ENCODE measurements at places on chromosomes 16 and 17. TPM values are rescaled to one million over a fixed set of nuclear protein-coding genes. Genes with fewer than 3 reads are reported as not detected.

- DNase-seq = no peak
- no peaks in the 10 kb centered on the region for H3K27me3 ChIP-seq
- H3K4me1 ChIP-seq = no peaks in the 10 kb centered on the region
- H3K4me3 ChIP-seq = no peak overlapping the region
- no peaks in the 10 kb centered on the region for H3K36me3 ChIP-seq
Observed at GRCh38 chr16:20781697-20782096, 17.9 kb downstream of the ACSM3 start.

GRCh38 chr17:5110816-5111215 lies 862 bp downstream of the ZNF232 start:
- no peaks in the 10 kb centered on the region for H3K4me1 ChIP-seq
- H3K27ac ChIP-seq = peak overlapping the region; percentile 86
- H3K27me3 ChIP-seq = peaks cover 18% of the 10 kb centered on the region
- DNase-seq = no peak
- H3K4me3 ChIP-seq = peak overlapping the region; percentile 90

- peaks cover 7% of the 10 kb centered on the region for H3K4me1 ChIP-seq
- H3K36me3 ChIP-seq = no peaks in the 10 kb centered on the region
- no peaks in the 10 kb centered on the region for H3K27me3 ChIP-seq
- no peak overlapping the region for H3K27ac ChIP-seq
Observed at GRCh38 chr17:42233156-42233555, 38.9 kb upstream of the GHDC start.

DNA sequence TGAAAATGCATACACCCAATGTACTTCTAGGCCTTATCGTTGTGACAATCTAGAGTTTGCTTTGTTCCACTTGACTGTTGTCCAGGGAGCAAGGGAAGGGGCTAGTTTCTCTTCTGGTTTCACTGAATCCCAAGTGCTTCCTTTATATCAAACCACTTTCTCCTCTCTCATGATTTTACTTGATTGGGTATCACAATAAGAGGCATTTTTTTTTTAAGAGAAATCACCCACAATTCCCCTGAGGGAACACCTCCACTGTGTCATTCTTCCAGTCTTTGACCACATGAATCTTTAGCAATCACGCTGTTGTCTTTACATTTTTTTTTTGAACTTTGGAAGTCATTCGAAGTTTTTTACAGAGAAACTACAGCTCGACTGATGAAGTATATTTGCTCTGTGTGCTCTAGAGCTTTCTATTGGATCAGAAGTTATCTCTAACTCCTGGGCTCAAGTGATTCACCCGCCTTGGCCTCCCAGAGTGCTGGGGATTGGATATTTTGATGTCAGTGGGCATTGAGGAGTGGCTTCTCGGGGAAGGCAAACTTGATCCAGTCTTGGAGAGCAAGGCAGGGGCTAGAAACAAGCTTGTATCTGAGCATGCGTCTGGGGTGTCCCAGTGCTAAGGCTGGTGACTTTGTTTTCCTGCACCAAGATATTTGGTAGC lies 3.0 kb downstream of the CDH1 start:
- H3K27ac ChIP-seq = no peak overlapping the region
- no peak for DNase-seq
- H3K36me3 ChIP-seq = no peaks in the 10 kb centered on the region

Gene TMEM238L
- not detected for total RNA-seq

Gene ZNF624
- total RNA-seq = 11.2 TPM

Data from glutamatergic neuron (in vitro differentiated cells).